Large intestine (tissue), 12 donors: ENCODE measurements at places on chromosomes 13 and 19.
A peak's percentile ranks its signal among the peaks of the same experiment; 100 is the strongest.

DNA sequence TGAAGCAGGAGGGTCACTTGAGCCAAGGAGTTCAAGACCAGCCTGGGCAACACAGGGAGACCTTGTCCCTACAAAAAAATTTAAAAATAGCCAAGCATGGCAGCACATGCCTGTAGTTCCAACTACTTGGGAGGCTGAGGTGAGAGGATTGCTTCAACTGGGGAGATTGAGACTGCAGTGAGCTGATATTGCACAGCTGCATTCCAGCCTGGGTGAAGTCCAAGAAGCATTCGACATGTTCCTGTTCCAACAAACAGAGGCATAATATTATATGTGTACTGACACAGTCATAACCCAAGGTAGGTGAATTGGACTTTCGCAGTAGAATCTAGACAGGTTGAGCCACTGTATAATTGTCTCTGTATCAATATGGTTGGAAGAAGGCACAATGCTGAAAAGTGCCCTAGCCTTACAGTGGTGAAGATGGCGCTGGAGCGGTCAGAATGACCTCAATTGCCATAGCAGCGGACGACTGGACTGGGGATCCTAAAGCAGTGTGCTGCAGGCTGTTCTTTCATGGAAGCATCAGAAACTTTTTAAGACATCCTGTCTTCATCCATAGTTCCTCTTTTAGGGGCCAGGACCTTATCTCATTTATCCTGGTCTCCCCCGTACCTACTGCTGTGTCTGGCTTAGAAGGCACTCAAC, 112.0 kb upstream of the CLDN10 start:
- no peak for DNase-seq

DNA sequence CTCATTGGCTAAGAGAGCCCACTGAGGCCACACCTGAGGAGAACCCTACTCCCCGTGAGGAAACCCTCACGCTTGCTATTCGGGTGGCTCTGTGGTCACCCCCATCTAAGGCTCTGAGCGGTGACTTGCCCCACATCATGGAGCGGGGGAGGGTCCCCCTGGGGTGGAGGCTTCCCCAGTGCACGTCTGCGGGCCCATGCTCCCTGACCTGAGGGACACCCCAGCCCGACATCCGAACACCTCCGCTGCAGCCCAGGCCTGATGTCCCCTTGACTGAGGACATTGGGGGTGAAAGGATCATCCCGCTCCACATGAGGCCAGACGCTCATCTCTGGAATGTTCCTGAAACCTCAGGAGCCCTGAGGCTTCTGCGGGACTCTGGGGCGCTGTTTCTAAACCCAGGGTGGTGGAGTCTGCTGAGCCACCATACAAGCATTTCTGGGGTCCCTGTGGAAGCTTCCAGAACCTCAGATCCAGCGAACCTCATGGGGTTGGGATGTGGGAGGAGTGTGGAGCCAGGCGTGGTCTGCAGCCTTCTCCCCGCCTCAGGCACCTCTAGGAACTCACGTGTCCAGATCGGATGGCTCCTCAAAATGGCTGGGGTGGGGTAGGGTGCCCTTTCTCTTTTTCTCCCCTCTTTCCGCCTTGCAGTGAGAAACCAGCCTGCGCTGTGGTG, 19.9 kb downstream of the TMED1 start:
- no peak for DNase-seq

DNA sequence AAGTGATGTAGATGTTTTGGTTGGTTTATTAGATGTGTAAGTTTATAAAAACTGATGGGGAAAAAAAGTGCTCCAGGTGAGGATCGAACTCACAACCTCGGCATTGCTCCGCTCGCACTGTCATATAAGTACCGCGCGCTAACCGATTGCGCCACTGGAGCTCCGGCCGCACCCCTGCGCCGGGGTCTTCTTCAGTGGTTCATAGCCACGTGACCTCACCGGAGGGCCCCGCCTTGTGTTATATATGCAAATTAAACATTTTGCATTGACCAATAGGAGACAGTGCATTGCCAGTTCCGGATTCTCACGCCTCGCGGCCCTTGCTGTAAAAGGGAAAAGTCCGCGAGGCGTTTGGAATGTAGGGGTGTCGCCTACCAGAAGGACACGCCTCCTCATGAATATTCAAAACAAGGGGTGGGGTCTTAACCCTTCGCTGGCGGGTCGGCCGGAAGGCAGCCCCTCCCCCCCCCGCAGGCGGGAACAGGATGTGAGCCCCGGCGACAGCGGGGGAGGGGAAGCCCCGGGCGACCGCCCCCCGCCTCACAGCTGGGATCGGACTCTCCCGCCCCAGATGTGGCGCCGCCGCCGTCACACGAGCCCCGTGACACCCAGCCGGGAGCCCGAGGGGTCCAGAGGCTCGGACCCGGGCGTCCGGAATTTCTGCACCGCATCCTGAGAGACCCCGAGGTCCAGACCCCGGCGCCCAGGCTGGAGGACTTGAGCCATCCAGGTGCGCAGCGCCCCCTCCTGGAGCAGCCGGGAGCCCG, at the start of gene PLEKHG2:
TSS of gene PLEKHG2 (plus strand) at position 570 of the 767 bp plus-strand sequence. CDS start 1,418 bp downstream, outside the sequence.
- DNase-seq: peak; percentile 99

DNA sequence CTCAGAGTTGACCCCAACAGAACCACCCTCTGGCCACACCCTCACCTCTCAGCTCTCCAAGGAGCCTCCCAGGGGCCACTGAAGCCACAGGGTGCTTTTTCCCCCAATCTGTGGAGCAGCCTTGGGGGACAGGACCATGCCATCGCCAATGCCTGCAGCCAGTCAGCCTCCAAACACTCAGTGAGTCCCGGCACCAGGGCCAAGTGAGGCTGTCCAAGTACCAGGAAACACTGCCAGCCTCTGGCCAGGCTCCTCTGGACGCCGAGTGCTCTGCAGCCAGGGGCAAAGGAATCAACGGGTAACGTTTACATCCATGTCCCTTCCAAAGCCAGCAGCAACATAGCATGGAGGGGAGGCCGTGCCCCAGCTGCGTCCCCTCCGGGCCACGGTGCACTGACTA, 9.5 kb upstream of the COMP start:
- DNase-seq: no peak

DNA sequence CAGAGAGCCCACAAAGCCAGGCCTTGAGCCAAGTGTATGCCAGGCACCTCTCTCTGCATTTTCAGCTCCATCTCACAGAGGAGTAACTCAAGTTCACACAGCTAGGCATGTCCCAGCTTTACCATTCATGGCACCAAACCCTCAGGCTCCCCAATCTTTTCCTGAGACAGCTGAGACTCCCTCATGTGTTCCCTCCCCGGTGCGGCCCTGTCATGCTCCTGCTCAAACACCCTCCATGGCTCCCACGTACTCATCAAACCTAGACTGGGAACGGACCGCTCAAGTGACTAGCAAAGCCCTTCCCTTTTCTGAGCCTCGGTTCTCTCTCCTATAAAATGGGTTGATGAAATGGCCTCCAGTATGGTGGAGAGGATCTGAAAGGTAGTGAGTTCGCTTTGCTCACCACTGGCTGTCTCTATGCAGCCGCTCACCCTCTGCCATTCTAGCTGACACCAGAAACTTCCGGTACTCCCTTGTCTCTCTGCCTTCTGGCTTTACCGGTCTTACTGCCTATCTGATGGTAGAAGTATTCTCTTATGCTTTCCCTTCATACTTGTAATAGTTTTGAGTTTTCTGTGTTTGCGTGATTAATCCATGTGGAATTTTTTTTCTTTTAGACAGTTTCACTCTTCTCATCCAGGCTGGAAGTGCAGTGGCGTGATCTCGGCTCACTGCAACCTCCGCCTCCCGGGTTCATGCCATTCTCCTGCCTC, 7.8 kb upstream of the SLC44A2 start:
- no peak for DNase-seq

DNA sequence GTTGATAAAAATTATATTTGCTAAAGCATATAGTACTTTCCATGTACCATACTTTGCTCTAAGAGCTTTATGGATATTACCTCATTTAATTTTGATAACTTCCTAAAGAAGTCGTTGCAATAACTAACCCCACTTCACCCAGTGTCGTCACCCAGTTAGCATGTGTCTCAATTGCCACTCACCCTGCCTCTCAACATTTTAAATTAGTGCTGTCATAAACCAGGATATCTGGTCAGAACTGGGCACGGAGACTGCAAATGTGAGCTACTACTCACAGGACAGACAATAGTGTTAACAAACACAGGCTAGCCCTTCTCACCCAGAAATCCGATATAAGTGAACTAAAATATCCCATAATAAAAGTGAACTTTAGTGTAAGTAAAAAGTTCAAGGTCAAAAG, 430.6 kb downstream of the KLF12 start:
- peak; percentile 15 for DNase-seq

DNA sequence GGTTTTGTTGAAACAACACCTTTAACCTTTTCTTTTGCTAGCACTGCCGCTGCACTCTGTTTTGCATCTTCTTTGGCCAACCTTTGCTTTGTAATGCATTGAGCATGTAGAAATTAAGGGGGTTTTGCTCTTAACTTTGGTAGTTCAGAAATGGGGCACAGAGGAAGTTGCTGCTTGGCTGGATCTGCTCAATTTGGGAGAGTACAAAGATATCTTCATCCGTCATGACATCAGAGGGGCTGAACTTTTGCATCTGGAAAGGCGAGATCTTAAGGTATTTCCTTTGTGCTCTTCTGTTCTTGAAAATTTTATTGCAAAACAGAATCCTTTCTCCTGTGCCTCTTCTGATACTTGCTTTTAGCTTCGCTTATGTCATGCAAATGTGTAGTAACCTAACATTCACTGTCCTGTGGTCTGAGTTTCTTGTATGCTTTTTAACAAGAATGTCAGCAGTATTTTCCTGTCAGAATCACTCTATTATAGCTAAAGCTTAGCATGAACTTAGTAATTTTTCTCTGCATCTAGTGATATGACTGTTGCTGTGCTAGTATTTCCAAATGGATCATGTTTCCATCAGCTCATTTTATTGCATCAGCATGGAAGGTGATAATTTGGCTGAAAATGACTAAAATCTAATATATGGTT, 50.7 kb upstream of the AKAP11 start:
- DNase-seq: no peak

DNA sequence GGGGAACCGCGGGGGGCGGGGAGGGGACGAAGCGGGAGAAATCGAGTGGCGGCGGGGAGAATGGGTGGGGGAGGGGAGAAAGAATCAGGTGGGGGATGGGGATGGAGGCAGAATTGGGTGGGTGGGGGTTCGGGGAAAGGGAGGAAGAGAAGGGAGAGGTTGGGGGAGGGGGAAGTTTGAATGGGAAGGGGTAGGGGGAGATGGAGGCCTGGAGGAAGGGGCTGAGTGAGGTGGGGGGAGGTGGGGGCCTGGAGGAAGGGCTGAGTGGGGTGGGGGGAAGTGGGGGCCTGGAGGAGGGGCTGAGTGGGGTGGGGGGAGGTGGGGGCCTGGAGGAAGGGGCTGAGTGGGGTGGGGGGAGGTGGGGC, 403 bp upstream of the ADAMTS10 start:
- DNase-seq: no peak

DNA sequence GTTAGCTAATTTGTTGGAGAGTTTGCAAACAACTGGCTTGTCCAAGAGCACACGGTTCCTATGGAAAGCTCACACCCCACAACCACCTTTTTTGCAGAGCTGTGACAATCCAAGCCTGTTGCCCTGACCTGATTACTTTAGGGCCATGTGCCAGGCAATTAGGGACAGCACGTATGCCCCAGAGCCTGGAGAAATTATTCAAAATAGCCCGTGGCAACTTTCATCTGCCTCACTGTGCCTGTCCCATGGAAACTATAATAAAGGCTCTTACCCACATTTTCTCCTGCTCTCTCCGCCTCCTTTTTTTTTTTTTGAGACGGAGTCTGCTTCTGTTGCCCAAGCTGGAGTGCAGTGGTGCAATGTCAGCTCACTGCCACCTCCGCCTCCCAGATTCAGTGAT, 18.6 kb upstream of the FBN3 start:
- DNase-seq: no peak

DNA sequence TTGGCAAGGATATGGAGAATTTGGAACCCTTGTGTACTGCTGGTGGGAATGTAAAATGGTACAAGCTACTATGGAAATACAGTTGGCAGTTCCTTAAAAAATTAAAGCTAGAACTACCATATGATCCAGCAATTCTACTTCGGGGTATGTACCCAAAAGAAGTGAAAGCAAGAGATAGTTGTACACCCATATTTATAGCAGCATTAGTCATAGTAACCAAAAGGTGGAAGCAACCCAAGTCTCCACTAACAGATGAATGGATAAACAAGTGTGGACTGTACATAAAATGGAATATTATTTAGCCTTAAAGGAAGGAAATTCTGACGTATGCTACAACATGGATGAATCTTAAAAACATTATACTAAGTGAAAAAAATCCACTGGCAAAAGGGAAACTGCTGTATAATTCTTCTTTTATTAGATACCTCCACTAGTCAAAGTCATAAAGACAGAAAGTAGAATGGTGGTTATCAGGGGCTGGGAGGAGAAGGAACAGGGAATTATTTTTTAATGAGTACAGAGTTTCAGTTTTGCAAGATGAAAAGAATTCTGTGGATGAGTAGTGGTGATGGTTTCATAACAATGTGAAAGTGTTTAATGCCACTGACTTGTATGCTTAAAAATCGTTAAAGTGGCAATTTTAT, 141.6 kb downstream of the RXFP2 start:
- DNase-seq: no peak

- no peak for DNase-seq
These were observed 17.5 kb upstream of the NANOS3 start for GRCh38 chr19:13859361-13859880.

- peak; percentile 86 for DNase-seq
These were observed at the start of gene GRAMD1A for GRCh38 chr19:34999498-35000337. Gene GRAMD1A (plus strand): TSS chr19:35000323. CDS start chr19:35000479, 156 bp downstream.

DNA sequence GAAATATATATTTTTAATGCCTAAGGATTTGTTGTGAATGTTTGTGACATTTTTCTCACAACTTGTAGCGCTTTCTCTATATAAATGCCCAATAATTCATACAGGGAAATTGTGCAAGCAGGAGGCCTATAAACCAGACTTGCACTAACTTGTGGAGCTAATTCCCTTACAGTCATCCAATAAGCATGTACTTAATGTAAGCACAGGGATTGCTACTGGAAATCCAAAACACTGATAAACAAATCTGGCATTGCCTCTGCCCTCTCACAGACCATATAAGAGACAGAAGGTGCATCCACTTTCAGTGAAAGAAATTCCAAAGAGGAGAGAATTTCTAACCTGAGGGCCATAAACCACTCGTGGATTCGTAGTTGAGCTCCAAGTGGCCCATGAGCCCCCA, 518.8 kb downstream of the MYO16 start:
- DNase-seq: no peak

DNA sequence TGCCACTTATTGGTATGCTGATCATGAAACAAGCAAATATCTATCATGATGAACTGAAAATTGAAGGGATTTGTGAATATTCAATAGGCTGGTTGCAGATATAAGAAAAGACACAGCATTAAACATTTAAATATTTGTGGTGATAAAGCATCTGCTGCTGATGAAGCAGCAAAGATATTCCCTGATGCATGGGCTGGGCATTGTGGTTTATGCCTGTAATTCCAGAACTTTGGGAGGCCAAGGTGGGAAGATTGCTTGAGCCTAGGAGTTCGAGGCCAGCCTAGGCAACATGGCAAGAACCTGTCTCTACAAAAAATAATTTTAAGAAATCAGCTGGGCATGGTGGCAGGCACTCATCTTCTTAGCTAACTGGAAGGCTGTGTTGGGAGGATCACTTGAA, 54.5 kb downstream of the GPR180 start:
- no peak for DNase-seq

- no peak for DNase-seq
These were observed 7.9 kb upstream of the ZIM3 start for GRCh38 chr19:57152921-57153320.
